Right cardiac atrium (tissue), 5 donors: ENCODE measurements at places on chromosomes 3 and 15.

DNA sequence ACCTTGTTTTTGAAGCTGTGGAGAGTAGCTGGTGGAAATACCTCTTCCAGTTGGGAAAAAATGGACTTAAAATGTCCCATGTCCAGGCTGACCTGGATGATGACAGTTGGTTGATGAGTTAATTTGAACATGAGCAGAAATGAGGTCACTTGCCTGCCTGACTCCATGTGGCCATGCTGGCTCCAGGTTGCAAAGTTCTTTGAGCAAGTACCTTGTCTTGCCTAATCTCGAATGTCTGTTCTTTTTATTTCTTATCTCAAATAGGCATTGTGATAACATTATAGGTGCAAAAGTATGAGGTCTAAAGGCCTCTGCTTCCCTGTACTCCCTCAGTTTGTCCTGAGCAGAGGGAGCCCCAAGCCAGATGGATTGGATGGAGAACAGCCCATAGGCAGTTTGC is 9.0 kb downstream of the MAPKBP1 start:
- DNase-seq = no peak

GRCh38 chr3:65869798-65870197 is 168.9 kb downstream of the MAGI1 start:
- DNase-seq = no peak

GRCh38 chr3:183502237-183503181 is 53.0 kb downstream of the KLHL6 start:
- DNase-seq = no peak

- no peak for DNase-seq
Measured at GRCh38 chr3:50221411-50222168, 14.4 kb upstream of the GNAI2 start.

GRCh38 chr3:43861635-43862034 is 170.9 kb downstream of the ABHD5 start:
- DNase-seq = no peak

DNA sequence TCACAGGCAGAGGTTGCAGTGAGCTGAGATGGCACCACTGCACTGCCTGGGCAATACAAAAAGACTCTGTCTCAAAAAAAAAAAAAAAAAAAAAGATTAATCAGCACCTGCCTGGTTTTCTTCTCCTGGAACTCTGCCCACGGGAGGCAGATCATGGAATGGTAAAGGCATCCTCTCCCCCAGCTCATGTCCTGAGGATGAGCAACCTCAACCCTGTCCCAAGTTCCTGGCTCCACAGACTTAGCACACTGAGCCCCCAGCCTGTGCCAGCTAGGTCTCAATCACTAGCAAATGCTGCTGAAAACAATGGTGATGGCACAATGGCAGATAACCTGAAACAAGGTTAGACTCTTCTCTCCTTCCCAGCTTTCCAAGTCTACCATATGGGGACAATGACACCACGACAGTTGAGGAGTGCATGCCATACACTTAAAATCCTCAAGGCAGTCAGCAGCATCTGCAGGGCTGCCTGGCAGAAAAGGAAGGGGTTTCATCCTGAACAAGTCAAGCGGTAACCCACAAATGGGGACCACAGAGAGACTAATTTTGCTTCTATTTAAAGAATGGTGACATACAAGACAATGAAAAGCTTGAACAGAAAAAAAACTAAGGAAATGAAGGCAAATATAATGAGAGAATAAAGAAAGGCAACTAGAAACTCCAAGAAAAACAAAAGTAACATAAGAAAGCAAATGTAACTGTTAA is 4.8 kb downstream of the CLN6 start:
- peak; percentile 18 for DNase-seq

GRCh38 chr3:97706226-97706625 is 58.3 kb upstream of the ARL6 start:
- DNase-seq = no peak

- peak; percentile 39 for DNase-seq
Measured at GRCh38 chr15:96329403-96329981, 1.0 kb upstream of the NR2F2 start.

- DNase-seq = no peak
Measured at GRCh38 chr3:177110895-177111294, 86.4 kb downstream of the TBL1XR1 start.

DNA sequence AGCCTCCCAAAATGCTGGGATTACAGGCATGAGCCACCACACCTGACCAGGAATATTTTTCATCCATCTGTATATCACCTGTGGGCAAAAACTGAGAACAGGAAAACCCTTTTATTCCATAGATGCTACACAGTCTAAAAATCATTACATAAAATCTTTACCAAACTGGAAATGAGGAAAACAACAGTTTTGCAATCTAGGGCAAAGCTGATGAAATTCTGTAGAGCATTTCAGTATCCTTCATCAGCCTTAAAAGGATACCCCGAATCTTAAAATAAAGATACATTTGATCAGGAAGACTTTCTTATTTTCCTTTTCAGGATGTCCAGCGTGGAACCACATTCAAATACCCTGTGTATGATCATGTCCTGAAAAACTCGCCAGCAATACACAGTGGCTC is 7.1 kb downstream of the SIAH2 start:
- DNase-seq = no peak

GRCh38 chr15:80404761-80405553 is 775 bp downstream of the ARNT2 start:
- peak; percentile 44 for DNase-seq

GRCh38 chr3:78798266-78798832 is 969.4 kb downstream of the ROBO1 start:
- DNase-seq = no peak

- DNase-seq = no peak
Measured at GRCh38 chr15:63023351-63023945, 19.1 kb upstream of the TPM1 start.

- no peak for DNase-seq
Measured at GRCh38 chr3:197519801-197520211, 36.0 kb downstream of the BDH1 start.

- DNase-seq = peak; percentile 17
Measured at GRCh38 chr3:24339266-24339825, 155.3 kb downstream of the THRB start.

DNA sequence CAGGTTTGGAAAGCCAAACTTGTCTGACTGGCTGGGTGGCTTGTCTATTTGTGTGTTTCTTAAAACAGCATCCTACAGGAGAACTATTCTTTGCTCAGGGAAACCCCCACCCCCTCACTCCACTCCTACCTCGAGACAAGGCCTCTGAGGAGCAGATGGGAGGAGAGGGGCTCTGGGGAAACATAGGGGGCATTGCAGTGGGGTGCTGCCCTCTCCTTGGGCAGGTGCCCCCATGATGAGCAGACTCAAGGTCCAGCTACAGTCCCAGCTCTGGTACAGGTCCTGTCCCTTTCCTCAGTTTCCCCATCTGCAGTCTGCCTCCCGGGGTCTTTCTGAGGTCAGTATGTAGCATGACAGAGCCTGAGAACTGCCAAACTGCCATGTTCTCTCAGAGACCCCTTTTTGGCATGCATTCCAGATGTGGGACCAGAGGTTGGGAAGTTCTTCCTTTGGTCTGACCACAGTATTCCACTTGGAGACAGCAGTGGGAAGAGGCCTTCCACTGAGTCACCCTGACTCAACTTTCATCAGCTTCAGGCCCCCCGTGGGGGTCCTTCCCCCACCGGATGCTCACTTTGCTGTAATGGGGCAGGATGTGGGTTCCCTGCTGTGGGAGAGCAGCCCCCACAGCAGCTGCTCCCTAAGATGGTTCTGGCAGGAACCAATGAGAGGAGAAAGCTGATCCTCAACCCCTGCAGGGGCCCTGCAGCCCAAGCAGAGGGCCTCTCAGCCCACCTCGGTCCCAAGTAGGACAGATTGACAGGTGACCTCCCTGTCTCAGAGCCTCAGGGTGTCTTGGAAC is 32.3 kb upstream of the CYP11A1 start:
- DNase-seq = no peak

GRCh38 chr3:194658477-194659242 is 13.3 kb downstream of the LSG1 start:
- no peak for DNase-seq

DNA sequence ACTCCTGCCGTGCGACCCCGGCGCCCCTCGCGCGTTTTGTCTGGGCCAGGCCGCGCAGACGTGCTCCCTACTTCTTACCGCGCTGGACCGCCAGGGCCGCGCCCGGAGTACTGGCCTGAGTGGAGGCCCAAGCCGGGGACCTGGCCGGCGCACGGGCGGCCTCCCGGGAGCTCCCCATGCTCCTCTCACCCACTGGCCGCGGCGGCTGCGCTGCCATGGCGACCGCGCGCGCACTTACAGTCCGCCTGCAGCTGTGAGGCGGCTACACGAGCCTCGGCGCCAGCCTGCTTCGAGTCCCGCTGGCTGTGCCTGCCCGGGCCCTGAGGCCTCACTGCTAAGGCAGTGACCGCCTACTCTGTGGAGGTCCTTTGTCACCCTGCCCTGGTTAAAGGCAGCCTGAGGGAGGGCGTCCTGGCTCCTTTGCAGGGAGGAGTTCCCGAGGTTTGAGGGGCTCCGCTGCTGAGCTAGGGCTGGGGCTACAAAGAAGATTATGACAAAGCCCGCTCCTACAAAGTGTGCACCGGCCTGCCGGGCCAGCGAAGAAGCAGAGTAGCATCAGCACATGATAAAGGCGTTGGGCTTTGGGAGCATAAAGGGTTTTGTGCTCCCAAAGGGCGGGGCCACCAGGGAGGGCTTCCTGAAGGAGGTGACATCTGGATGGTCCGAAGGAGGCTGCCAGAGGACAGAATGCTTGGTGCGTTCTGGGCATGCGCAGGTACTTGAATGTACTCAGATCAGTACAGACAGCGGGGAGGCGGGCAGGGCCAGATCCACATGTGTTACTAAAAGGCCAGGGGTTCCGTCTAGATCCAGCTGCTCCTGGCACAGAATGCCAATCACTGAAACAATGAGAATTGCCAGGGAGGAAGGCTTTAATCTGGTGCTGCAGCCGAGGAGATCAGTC is at the start of the genes LRRC34 and LRRIQ4:
Gene LRRC34 (minus strand): TSS at position 573 of the 904 bp plus-strand sequence. CDS start 356 bp downstream, at position 217.
Gene LRRIQ4 (plus strand): TSS at position 539 of the 904 bp plus-strand sequence. CDS start 9,052 bp downstream, outside the sequence.
- DNase-seq = peak; percentile 92

- no peak for DNase-seq
Measured at GRCh38 chr3:141114816-141115460, 63.8 kb downstream of the SPSB4 start.

GRCh38 chr3:127815641-127816605 is 6.4 kb downstream of the MGLL start:
- no peak for DNase-seq

DNA sequence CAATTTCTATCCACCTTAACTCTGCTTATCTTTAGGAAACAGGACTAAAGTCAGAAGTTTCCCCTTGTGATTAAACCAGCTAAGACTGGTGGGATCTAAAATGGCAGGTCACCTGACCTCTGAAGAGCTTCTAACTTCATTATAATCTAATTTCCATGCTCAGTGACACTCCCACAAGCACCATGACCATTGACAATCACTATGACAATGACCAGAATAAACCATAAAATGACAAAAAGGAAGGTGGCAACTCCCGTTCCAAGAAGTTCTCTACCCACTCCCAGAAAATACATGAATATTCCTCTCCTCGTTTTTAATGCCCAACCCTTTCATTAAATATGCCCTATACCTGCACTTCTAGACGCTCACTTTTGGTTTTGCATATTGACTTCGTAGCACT is 471.2 kb upstream of the CCDC54 start:
- no peak for DNase-seq

- DNase-seq = peak; percentile 38
Measured at GRCh38 chr3:18237251-18238005, 187.7 kb downstream of the SATB1 start.

DNA sequence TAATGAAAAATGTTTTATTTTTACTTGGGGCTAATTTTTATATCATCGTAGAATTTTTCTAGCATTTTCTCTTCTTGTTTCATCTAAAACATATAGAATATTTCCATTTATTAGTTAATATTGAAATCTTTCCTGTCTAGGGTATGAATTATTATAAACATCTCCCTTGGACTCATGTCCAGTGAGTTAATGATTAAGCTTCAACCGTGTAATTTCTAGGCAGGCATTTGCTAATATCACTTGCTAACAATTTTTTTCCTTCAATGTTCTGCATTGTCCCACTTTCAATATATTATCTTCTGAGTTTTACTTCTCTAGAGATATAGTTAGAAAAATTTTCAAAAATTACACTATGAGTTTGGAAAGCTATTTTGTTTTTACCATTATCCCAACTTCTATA is 1371.6 kb upstream of the EPHA6 start:
- DNase-seq = no peak

DNA sequence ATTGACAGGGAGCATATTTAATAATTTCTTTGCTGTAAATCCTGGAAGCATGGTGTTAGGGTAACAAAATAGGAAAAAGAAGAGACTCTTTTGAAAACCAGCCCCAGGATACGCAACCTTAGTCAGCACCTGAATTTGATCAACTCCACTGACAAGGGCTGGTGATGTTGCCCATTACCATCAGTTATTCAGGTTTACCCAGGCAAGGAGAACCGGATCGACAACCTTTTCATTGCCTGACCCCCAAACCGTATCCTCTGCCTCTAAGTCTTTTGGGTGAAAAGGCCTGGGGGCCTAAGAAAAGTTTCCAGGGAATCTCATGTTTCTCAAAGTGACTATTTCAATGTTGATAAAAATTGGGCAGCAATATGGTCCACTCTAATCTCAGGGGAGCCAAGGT is 313.3 kb downstream of the KBTBD8 start:
- no peak for DNase-seq

DNA sequence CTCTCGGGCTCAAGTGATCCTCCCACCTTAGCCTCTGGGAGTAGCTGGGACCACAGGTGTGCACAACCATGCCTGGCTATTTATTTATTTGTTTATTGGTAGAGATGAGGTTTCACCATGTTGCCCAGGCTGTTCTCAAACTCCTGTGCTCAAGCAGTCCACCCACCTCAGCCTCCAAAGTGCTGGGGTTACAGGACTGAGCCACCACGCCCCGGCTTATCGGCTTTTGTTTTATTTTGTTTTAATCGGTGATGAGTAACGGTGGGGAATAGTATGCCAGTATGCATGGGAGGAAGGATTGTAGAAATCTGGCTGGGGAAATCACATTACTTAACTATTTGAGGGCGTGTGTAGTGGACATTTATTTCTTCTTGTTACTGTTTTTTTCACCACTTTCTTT is 451.0 kb upstream of the GOLIM4 start:
- no peak for DNase-seq

DNA sequence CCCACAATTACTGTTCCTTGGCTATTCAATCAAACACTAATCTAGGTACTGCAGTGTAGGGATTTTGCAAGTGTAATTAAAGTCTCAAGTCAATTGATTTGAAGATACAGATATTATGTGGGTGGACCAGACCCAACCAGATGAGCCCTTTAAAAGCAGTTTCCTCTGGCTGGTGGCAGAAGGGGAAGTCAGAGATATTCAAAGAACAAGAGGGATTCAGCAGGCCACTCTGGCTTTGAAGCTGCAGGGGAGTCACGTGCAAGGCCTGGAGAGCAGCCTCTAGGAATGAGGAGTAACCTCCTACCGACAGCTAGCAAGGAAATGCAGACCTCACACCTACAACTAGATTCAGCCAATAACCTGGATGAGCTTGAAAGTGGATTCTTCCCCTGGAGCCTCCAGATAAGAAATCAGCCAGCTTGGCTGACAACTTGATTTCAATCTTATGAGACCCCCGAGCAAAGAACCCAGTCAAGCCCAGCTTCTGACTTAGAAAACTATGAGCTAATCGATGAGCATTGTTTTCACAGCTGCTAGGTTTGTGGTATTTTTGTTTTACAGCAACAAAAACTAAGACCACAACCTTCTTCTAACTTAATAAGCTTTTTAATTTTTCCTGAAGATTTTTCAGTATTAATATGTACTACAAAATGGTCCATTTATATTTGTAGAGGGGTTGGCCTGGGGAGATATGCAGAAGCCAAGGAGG is 13.4 kb downstream of the HACD2 start:
- DNase-seq = no peak
